ENCODE measurements at places on chromosomes 7 and 10.
A peak's percentile ranks its signal among the peaks of the same experiment; 100 is the strongest.

- DNase-seq: no peak
Observed at GRCh38 chr10:66045859-66046258, 880.0 kb upstream of the LRRTM3 start.

- peak; percentile 28 for DNase-seq
Observed at GRCh38 chr10:77207828-77208185, 429.8 kb downstream of the KCNMA1 start.

GRCh38 chr7:107538001-107538400 is 25.7 kb downstream of the COG5 start:
- DNase-seq: no peak

GRCh38 chr7:139720705-139721231 is 57.0 kb downstream of the HIPK2 start:
- DNase-seq: no peak

DNA sequence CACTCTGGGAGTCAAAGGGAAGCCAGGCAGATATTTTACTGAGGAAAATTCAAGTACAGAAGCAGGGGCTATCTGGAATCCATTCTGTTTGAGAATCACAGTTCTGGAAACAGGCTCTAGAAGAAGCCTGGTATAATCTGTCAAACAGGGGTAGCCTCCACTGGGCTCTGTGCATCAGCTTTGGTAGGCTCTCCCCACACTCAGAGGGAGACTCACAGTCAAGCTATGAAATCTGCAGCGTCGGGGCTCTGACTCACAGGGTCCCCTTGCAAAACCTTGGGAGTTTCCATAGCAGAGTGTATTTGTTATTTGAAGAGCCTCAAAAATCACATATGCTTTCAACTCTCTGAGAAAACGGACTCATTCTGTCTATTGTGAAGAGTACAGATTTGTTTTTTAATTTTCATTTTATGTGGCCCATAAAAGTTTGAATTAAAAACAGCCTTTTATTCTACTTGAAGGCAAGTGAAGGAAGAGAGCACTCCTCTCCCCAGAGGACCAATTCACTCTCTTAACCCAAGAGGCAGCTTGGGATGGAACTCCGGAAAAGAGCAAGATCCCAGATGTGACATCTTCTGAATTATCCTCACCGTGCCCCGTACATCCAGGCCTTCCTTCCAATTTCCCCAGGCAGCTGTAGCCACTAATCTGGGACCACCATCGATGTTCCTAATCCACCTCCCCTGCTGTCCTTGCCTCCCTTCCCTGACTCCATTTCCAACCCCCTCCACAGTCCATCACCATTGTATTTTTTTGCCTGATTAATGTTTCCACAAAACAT is 590.9 kb upstream of the MGMT start:
- DNase-seq: peak; percentile 67

- no peak for DNase-seq
Observed at GRCh38 chr7:136138991-136139390, 161.8 kb upstream of the MTPN start.

DNA sequence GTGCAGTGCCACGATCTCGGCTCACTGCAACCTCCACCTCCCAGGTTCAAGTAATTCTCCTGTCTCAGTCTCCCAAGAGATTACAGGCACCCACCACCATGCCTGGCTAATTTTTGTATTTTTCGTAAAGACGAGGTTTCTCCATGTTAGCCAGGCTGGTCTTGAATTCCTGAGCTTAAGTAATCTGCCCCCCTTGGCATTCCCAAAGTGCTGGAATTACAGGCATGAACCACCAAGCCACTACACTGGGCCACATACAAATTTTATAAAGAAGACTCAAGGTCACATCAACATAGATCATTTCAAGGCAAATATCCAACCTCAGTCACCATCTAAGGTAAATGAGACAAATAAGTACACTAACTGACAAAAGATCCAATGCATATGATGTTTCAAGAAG is 32.1 kb downstream of the IGF2BP3 start:
- no peak for DNase-seq

- no peak for DNase-seq
Observed at GRCh38 chr10:129850316-129850715, 113.8 kb downstream of the EBF3 start.

GRCh38 chr10:126090911-126091728 is 194.8 kb downstream of the FANK1 start:
- DNase-seq: peak; percentile 96

DNA sequence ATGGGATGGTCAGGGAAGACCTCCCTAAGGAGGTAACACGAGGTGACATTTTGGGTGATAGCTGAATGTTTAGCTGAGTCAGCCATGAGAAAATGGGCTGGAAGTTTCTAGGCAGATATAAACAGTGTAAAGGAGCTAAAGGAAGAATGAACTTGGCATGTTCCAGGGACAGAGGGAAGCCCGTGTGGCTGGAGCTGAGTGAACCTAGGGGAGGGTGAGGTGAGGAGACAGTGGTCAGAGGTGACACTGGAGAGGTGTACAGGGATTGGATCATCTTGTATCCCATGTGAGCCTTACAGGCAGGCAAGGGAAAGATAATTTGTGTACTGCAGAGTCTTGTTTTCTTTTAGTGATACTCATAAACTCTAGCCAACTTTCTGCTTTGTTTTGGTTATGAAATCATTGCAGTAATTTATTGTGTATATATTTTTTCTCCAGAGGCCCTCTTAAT is 1.8 kb downstream of the STARD3NL start:
- DNase-seq: peak; percentile 48

- no peak for DNase-seq
Observed at GRCh38 chr7:156473476-156474240, 166.9 kb upstream of the RNF32 start.

DNA sequence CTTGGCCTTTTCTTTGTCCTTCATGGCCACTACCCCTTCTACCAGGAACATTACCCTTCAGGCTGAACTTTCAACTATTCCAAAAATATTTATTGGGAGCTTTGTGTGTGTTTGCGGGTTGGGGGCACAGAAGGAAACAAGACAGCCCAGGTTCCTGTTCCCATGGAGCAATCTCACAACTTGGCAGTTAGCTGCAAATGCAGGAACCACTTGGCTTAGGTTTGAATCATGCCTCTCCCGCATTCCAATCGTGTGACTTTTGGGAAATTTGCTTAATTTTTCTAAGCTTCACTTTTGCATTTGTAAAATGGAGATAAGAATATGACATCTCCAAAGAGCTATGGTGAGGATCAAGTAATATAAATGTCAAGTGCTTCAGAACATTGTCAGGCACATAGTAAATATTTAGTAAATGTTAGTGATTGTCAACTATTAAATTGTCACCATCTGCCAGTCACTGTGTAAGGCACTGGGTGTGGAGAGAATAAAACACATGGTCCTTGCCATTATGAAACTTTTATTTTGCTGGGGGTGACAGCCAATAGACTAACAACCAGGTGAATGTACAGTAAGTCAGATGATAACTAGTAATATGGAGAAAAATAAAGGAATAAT is 277.1 kb downstream of the SNX13 start:
- DNase-seq: peak; percentile 58

DNA sequence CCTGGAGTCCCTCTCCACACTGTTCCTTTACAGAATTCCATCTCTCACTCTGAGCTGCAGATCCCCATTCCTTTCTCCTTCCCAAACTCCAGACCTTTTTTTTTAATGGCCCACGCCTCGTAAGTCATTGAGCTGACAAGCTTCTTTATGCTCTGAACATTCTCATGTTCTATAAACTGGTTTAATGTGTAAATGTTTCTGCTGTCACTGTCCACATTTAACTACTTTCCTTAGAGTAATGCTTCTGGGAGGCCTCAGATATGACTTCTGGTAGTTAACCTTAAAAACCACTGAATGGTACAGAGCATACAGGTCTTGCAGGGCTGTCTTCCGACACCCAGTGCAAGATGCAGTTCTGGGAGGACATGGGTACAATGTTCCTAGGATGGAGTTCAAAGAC is 71.1 kb upstream of the CAMK2B start:
- no peak for DNase-seq

DNA sequence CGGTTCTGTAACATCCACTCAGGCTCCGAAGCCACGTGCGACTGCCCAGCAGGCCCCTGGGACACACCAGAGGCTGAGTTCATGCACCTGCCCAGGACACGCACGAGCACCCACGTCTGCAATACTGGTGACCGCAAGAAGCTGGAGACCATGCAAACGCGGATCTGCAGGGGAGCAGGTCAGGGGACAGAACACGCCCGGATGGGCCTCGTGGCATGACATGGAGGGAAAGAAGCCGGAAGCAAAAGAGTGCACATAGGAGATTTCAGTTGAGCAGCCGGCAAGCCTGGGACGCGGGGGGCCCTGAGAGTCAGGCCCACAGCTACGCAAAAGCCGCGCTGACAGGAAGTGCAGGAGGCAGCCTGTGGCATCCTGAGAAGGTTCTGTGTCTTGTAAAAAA is 73.7 kb downstream of the FOXL3 start:
- no peak for DNase-seq

DNA sequence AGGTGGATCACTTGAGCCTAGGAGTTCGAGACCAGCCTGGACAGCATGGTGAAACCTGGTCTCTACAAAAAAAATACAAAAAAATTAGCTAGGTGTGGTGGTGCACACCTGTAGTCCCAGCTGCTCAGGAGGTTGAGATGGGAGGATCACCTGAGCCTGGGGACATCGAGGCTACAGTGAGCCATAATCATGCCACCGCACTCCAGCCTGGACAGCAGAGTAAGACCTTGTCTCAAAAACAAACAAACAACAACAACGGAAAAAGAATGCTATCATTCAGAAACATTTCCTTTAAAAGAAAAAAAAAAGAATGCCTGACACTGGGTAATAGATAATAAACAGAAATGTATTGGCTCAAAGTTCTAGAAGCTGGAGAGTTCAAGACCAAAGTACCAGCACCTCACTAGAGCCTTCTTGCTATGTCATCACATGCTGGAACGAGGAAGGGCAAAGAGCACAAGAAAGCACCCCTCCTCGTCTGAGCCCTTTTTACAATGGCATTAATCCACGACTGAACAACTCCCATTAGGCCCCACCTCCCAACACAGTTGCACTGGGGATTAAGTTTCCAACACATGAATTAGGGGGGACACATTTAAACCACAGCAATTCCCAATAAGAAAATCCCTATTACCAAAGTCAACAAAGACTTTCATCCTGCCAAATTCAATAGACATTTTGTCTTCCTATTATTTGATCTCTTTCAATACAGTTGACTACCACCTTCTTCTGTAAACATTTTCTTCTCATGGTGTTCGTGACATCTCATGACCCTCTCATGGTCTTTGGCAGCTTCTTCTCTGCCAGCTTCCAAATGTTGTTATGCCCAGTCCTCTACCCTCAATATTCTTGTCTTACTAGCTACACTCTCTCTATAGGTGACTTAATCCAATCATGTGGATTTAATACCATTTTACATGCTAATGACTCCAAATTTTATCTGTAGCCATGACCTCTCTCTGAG is 20.0 kb downstream of the AKR1D1 start:
- no peak for DNase-seq

GRCh38 chr10:111974325-111974724 is 209.2 kb downstream of the GPAM start:
- no peak for DNase-seq

- no peak for DNase-seq
Observed at GRCh38 chr7:121966935-121967332, 94.0 kb downstream of the PTPRZ1 start.
